Activated CD8-positive, alpha-beta memory T cell treated with anti-CD3 and anti-CD28 coated beads for 48 hours (primary cell): ENCODE measurements at places on chromosomes 2 and 18.

- no peak for DNase-seq
These were observed 134.9 kb downstream of the PTH2R start for GRCh38 chr2:208541461-208541988.

DNA sequence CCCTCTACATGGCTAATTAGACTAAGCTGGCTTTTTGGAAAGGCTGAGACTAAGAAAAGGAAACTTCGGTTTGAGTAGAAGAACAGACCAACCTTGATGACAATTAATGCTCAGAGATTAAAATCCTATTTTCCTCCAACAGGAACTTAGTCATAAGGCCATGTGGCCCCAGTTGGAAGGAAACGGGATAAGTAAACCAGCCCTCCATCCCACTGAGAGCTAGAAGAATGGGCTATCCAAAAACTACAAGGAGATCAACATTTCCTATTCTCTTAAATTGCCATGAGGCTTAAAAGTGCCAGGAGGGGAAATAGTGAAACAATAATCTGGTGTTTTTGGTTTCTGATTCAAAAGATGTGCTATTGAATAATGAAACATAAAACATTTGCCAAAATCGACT, 216.6 kb downstream of the PAX3 start:
- no peak for DNase-seq

DNA sequence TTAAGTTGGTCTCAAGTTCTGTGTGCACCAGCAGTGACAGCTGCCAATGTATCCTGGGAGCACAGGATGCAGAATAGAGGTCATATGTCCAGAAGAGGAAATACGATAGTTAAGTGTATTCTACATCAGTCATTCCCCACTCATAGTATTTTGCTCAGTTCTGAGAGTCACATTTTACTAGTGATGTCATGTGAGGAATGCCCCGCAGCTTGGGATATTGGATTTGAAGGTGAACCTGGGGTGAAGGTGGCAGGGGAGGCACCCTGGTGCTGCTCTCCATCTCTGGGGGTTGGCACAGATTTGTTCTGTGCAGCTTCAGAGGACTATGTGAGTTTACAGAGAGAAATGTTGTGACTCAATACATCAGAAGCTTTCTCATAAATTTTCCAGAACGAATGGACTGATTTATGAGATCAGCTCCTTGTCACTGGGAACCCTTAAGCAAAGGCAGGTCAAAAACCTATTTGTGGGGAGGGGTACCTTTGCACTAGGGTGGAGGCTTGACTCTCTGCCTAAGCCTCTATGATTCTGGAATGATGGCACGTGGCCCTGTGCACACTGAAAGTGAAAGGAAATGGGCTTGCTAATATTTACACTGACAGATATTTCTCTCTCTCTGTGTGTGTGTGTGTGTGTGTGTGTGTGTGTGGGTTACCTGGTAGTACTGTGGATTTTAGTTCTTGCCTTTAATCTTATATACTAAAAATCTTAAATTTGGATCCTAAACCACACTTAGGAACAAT, 95.9 kb downstream of the NEB start:
- DNase-seq, result no peak

DNA sequence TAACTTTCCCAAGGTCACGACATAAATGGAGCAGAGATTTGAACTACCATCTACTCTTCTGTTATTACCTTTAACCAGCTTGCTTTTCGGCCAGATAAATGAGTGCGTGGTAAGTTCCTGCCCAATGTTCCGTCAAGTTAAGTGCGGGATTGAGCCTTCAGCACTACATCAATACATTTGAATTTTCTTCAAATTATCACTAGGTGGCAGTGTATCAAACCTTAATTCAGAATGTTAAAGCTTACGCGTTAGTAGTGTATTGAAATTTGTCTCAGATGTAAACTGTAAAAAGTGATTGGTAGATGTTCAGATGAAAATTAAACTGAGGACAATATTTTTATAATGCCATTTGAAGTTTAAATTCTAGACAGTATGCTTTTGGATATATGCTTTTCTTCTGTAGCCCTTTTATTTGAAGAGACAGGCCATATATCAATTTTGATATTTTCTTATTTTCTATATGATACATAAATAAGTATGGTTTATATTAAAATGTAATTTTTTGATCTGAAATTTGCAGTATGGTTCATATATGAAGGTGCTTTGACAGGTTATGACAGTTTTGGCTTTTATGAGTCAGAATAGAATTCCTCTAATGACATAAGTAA, 681.3 kb downstream of the ADCYAP1 start:
- no peak for DNase-seq

DNA sequence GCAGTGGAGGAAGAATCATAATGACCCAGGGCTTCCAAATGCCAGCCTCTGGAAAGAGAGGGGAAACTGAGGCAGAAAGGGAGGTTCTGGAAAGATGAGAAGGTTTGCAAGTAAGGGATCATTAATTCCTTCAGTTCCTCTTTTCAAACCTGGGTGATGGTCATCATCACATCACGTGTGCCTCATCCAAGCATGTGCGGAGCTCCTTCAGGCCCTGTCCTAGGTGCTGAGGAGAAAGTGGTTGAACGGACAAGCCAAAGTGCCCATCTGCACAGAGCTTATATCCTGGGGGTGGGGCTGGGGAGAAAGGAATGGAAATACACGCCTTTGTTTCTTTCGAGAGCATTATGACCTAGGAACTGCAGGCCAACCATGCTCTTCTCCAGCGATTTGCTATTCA, 60.2 kb upstream of the AFF3 start:
- no peak for DNase-seq

GRCh38 chr2:131105950-131106801, 1.0 kb downstream of the PLEKHB2 start:
- DNase-seq, result no peak

- no peak for DNase-seq
These were observed 127.8 kb upstream of the DDX18 start for GRCh38 chr2:117686699-117687098.

- DNase-seq, result no peak
These were observed 59.1 kb upstream of the NABP1 start for GRCh38 chr2:191618786-191619185.

- no peak for DNase-seq
These were observed 861 bp downstream of the LTBP1 start for GRCh38 chr2:32947484-32948143.

DNA sequence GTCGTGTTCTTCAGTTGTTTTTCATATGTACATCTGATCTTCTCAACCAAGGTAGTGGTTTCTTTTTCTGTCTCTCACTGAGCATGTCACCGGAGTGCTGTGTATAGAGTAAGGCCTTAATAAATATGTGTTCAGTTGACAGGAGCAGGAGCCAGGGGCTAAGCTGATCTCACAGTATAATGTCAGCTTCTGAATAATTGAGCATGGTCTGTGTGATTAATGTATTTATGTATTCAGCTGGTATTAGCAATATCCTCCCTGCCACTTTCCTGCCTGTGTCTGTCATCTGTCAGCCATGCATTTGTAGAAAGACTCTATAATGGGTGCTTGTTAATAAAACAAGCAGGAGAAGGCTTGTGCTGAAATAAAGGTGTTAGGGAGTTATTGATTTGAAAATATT, 198.9 kb downstream of the ADCYAP1 start:
- no peak for DNase-seq

GRCh38 chr18:75553021-75553420, 125.5 kb upstream of the SMIM21 start:
- no peak for DNase-seq

DNA sequence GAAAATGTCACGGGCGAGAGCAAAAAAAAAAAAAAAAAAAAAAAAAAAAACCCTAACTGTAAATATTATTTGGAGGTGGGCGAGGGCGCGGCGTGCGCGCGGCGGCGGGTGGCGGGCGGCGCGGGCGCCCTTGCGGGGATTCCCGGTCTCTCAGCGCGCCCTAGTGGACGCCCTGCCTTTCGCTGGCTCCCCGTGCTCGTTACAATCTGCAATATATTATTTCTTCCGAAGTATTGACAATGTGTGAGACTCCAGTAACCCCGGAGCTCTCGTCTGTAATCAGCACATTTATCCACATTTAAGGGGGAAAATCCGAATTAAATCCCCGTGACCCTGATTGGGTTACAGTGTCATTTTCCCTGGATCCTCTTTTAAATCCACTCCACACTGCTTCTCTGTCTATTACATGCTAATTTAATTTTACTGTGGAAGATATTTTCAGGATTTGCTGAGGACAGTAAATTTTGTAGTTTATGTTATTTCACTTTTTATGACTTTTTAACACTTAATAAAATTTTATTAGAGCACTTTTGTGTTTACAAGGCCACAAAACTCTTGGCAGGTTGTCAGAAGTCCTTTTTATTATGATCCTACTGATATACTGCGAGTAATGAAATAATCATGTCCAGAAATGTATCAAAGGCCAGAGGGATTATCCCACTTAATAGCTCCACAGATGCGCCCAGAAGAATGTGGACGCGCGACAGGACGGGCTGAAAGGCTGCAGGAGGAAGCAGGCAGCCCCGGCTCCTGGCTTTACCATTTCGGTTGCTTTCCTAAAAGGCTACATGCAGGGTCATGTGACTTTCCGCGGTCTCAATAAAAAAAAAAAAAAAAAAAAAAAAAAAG, 369.1 kb downstream of the MTX2 start:
- peak; percentile 23 for DNase-seq

DNA sequence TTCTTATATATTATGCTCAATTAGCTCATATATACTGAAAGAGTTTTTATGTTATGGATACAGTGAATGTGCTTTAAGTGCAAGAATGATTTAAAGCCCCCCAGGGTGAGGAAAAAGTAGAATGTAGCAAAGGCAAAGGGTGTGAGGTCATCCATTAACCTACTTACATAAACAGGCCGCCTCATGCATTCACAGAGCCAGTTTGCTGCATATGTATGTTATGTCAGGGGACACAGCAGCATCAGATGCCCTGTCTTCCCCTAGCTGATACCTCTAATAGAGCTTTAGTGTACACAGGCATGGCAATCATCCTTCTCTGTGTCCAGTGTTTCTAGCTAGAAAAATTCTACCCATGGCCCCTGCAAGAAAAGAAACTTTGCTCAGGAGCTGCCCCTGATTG, 187.8 kb upstream of the FSHR start:
- DNase-seq, result no peak
